ENCODE measurements at places on chromosomes 7 and 10. TPM values are rescaled to one million over a fixed set of nuclear protein-coding genes. Genes with fewer than 3 reads are reported as not detected.

- DNase-seq: no peak
These were observed 5.6 kb downstream of the TBL2 start for GRCh38 chr7:73572767-73573186.

GRCh38 chr7:118902600-118902999 is 678.1 kb downstream of the ANKRD7 start:
- DNase-seq: no peak

GRCh38 chr10:97279121-97279815 is 13.2 kb downstream of the ARHGAP19 start:
- no peak for DNase-seq

- no peak for DNase-seq
These were observed 271.3 kb downstream of the FGFR2 start for GRCh38 chr10:121326905-121327304.

DNA sequence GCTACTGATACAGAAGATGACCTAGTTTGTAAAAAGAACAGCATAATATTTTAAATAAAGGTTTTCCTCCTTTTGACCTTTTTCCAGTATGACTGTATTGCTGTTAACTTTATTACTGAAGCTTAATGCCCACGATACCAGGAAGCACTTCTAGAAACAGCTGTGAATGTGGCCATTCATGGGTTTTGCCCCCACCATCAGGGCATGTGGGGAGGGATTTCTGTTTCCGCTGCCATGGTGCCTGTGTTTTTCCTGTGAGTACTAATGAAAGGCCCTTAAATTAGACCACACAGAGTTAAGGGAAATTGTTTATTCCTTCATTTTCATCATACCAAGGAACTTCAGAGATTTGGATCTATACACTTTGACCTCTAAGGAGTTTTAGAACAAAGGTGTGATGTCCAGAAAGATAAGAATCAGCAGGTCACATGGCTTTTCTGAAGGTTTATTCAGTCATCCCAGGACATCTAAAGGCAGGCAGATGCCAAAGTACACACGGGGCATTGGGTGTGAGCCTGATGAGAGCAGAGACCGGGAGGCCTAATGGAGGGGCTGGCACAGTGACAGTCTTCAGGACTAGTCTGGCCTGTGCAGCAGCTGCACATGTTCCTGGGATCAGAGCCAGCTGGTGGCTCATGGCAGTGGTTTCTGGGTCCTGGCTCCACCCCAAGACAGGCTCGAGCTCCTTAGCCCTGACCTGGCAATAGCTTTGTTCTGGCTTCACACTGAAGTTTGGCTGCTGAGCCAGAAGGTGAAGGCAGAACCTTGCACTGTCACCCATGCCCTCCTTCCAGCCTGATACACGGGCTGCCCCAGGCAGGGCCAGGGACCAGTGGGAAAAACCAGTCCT is 190.9 kb downstream of the REEP3 start:
- no peak for DNase-seq

GRCh38 chr7:74058486-74058885 is 25.1 kb upstream of the LIMK1 start:
- no peak for DNase-seq

GRCh38 chr10:22625516-22626290 is 88.7 kb downstream of the PIP4K2A start:
- no peak for DNase-seq

DNA sequence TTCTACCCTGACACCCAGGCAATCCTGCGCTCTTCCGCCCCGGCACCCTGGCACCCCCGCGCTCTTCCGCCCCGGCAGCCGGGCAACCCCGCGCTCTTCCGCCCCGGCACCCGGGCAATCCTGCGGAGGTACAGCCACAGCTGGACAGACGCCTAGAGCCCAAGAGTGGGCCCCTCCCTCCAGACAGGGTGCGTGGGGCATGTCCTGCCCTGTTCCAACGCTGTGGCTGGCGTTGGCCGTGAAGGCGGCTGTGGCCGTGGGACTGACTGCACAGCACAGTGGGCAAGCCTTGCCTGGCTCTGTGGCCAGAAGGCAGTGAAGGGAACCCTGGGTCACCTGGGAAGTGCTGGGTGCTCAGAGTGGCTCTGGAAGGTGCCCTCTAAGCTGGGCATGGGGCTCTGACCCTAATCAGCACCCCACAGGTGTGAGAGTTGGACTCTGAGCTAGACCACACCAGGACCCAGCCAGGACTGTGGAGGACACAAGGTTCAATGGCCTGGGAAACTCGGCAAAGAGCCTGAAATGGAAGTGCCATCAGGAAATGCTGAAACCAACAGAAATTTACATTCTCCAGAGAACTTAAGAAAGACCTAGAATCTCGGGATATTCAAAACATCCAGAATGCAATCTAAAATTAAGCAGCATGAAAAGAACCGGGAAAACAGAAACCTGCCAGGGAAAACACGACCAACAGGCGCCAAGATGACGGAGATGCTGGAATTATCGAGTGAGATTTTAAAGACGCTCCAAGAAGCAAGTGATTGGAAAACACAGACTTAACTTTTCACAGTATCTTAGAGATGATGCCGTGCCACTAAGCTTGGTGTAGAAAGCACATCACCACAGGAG is 253.6 kb downstream of the ELFN1 start:
- DNase-seq: no peak

- no peak for DNase-seq
These were observed 138.3 kb downstream of the BMPER start for GRCh38 chr7:34043461-34044305.

DNA sequence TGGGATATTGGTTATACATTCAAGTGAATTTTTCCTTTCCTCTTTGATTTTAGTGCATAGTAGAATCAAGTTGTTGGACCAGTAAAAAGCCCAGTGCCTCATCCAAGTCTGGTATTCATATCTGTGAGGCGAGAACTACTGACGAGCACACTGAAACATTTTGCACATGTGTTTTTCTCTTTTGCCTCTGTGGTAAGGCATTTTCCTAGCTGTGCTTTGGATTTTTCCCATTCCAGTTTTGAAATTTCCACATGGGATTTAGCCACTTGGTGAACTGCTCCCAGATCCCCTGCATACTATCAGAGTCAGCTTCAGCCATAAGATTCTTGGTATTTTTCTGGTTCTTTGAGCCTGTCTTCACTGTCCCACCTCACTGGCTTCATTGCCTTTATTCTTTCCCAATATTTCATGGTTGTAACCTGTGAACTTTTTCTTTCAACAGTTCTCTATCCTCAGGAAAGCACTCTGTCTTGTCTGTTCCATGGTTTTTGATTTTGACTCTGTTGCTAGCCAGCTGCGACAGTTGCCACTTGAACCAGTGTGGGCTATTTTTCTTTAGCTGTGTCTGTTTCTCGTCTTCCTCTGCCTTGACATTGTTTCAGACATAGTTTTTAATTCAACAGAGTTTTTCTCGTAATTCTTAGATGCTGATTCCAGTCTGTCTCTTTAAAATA is 239.0 kb downstream of the REEP3 start:
- DNase-seq: no peak

Gene CALHM1
- total RNA-seq: not detected

Gene CYP26A1
- total RNA-seq: not detected

Gene FEZF1
- not detected for total RNA-seq

All from T-cell (primary cell).